ENCODE measurements at places on chromosomes 1 and 21.
A peak's percentile ranks its signal among the peaks of the same experiment; 100 is the strongest.

DNA sequence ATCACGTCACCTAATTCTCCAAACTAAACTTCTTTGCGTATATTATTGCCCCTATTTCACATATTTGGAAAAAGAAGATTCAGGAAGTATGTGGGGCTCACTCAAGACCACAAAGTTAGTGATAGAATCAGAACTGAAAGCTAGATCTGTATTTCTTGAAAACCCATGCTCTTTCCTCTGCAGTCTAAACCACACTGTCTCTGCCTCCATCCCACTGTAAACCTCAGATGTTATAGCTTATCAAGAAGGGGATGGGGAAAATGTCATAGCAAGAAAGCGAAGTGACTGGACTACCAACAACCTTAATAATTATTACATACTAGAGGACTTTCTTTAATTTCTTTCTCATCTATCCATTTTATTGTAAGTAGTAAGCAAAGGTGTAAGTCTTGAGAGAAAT lies 257.7 kb upstream of the SGIP1 start:
- no peak for DNase-seq

DNA sequence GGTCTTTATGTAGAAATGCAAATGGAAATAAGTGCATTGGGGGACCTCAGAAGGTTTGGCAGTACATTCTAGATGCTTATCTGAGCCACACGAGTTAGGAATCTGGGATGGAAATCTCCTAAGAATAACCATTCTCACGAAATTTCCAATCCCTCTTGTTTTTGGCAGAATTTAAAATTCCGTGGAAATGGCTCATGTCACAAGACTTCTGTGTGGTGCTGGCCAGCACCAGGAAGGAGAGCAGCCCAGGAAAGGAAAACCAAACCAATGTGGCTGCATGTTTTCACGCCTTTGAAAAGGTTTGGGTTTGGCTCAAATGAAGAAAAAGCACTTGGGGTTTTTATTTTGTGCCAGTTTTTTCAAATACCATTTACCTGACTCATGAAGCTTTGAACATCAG lies 80.1 kb upstream of the KCNK2 start:
- DNase-seq: no peak

GRCh38 chr1:51421964-51422363 lies 91.6 kb upstream of the TTC39A start:
- no peak for DNase-seq

- DNase-seq: no peak
These were observed 269.0 kb upstream of the USP24 start for GRCh38 chr1:55484173-55484572.

GRCh38 chr1:231159963-231160761 lies 1.7 kb upstream of the TRIM67 start:
- no peak for DNase-seq

GRCh38 chr1:3455670-3456448 lies 1.4 kb downstream of the ARHGEF16 start:
- DNase-seq: no peak

- no peak for DNase-seq
These were observed 157.4 kb upstream of the PROX1 start for GRCh38 chr1:213830371-213830770.

DNA sequence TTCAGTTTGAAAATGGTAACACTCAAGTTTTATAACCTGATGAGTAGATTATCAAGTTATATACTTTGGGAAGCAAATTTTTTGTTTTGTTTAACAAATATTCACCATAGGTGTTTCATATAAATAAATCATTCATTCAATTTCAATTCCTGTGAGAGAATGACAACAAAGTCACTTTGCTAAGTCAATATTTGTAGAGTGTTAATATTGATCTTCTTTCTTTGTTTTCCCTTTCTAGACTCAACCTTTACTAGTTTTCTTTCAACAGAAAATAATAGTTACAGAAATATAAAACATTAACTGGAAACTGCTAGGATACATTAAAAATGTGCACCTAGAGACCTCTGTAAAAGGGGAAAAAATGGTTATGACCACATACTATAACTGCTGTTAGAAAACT lies 11.1 kb downstream of the EFCAB7 start:
- no peak for DNase-seq

DNA sequence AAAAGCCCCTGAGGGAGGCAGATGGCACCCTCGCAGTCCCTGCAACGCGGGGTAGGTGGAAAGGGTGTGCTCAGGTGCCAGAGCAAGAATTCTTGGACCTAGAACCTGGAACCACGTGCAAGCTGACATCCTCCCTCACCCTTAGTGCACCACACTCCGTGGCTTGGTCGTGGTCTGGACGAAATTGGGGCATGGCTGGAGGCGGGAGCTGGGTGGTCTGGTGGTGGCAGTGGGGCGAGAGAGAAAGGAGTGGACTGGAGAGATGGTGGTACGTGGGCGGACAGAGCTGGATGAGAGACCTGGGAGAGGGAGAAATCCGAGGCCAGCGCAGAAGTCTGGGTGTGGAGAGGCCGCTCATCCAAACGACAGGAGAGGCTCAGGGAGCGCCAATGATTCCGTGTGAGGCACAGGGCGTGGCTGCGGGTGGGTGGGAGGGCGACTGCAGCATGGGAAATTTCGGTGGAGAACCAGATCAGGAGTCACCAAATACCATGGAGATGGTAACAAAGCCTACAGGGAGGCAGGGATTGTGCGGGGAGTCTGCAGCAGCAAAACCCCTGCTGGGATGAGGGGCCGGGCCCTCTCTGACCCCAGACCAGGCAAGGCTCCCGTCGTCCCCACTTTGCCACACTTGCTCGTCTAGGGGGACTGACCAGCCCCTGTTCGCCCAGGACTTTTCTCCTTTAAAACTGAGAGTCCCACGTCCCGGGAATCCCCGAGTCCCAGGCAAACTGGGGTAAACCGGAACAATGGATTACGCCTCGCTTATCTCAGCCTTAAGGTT lies 31.9 kb downstream of the CDCP2 start:
- DNase-seq: no peak

GRCh38 chr1:153422450-153423068 lies 6.2 kb downstream of the S100A7A start:
- peak; percentile 75 for DNase-seq

GRCh38 chr1:212686591-212686990 lies 13.0 kb downstream of the BATF3 start:
- DNase-seq: no peak

GRCh38 chr1:208604295-208604694 lies 360.1 kb upstream of the PLXNA2 start:
- no peak for DNase-seq

DNA sequence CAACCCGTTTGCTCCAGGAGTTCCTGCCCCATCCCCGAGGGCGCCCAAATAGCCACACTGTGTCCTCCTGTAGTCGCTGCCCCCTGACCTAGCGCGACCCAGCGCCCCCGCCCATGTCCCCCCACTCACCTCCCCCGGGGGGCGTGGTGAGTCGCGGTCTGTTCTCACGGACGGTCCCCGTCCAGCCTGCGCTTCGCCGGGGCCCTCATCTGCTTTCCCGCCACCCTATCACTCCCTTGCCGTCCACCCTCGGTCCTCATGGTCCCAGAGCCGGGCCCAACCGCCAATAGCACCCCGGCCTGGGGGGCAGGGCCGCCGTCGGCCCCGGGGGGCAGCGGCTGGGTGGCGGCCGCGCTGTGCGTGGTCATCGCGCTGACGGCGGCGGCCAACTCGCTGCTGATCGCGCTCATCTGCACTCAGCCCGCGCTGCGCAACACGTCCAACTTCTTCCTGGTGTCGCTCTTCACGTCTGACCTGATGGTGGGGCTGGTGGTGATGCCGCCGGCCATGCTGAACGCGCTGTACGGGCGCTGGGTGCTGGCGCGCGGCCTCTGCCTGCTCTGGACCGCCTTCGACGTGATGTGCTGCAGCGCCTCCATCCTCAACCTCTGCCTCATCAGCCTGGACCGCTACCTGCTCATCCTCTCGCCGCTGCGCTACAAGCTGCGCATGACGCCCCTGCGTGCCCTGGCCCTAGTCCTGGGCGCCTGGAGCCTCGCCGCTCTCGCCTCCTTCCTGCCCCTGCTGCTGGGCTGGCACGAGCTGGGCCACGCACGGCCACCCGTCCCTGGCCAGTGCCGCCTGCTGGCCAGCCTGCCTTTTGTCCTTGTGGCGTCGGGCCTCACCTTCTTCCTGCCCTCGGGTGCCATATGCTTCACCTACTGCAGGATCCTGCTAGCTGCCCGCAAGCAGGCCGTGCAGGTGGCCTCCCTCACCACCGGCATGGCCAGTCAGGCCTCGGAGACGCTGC lies 1.1 kb downstream of the HTR6 start:
- DNase-seq: no peak

DNA sequence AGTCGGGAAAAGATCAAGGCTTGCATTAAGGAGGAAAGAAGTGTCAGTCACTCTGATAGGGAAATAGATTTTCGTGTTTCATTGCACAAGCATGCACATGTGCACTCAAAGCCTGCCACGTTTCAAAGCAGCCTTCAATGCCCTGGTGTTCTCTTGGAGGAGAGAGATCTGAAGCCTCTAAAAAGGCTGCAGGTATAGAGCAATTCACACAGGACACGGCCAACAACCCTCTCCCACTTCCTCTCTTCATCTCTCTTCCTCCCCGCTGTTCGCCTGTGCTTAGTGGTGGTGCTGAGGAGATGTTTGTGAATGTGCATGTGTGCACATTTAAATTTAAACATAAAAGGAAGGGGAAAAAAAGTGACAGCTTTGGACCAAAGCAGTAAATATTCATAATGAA lies 117.7 kb downstream of the NUF2 start:
- no peak for DNase-seq

DNA sequence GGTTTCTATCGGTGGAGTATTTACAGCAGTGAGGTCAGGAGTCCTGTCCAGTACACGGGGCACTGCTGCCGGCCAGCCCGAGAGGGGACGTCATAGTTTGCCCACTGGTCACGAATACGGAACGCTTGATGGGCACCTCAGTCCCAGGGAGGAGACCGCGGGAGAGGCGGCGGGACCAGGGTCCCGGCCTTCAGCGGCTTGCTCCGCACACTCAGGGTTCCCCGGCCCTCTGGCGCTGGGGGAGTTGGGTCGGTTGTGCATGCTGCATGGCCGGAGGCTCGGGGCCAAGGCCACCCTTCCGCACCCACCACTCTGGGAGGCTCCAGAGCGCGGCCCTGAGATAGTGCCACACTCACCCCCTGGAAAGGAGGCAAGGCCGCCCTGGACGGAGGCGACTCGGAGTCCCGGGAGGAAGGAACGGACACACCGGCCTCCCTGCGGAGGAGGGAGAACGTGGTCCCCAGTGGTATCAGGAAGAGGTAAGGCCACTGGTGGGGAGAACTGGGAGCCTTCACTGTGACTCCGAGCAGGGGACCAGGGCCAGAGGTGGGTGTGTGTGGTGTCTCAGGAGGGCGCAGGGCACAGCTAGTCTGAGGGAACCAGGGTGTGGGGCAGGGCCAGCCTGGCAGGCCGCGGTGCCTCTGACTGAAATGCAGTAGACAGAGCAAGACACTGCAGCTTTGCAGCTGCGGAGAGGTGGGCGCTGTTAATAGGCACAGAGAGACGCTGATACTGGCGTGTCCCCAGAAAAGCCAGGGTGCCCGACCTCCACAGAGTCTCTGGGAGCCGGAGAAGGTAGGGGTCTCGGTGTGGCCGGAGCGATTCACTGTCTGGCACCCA lies 28.6 kb upstream of the PRSS38 start:
- DNase-seq: peak; percentile 57

DNA sequence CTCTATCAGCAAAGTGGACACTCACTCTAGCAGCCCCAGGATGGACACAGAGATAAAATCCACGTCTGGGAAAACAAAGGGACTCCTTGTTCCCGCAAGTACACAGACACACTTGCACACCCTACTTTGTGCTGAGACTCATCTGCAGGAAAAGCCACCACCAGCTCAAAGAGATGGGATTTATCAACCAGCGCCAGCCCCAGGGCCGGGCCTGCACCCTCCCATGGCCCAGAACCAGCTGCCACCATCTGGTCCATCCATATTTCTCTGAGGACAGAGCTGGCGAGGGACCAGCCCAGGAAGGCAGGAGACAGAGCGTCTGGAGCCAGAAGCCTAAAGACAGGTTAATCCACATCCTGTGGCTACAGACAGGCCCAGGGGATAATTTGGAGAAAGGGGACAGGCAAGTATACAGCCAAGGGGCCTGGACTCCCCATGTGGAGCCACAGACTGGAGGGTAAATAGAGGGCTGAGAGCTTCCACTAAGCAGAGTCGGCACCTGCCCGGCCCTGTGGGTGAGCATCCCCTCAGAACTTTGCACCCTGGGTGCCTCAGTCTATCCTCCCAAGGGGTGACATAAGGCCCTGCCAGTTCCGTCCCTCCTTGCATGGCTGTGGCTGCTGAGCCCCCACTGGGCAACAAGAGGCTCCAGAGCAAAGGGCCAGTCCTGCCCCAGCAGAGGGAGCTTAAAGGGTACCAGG lies 233.9 kb downstream of the PTPRU start:
- DNase-seq: no peak

DNA sequence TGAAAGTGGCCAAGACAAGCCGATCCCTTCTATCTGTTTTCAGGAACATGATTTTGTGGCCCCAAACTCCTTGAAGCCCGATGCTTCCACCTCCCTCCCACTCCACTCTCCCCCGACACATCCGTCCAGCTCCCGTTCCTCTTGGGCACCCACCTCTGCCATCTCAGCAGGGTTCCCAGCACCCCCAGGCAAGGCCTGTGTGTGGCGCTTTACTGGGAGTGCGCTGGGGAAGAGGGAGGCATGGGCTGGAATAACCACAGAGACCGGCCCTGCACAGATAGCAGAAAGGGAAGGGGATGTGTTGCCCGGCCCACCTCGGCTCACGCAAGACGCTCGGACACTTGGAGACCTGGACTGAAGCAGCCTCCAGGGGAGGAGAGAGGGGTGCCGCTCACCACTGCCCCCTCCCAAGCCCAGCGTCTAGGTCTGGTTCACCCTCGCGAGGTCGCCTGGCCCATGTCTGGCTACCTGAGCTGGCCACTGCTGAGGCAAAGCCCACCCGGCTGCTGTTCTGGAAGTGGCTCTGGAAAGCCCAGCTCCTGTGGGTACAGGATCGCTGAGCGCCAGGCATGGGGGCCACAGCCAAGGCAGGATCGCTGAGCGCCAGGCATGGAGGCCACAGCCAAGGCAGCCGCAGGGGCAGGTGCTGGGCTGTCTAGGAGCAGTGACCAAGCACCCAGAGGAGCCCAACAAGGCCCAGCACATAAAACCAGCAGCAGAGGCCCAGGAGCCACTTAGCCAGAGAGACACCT lies 23.8 kb upstream of the COL18A1 start:
- peak; percentile 37 for DNase-seq

- DNase-seq: no peak
These were observed 41.0 kb upstream of the DR1 start for GRCh38 chr1:93304716-93305138.

- DNase-seq: no peak
These were observed 395.7 kb upstream of the ST6GALNAC5 start for GRCh38 chr1:76471536-76471935.

DNA sequence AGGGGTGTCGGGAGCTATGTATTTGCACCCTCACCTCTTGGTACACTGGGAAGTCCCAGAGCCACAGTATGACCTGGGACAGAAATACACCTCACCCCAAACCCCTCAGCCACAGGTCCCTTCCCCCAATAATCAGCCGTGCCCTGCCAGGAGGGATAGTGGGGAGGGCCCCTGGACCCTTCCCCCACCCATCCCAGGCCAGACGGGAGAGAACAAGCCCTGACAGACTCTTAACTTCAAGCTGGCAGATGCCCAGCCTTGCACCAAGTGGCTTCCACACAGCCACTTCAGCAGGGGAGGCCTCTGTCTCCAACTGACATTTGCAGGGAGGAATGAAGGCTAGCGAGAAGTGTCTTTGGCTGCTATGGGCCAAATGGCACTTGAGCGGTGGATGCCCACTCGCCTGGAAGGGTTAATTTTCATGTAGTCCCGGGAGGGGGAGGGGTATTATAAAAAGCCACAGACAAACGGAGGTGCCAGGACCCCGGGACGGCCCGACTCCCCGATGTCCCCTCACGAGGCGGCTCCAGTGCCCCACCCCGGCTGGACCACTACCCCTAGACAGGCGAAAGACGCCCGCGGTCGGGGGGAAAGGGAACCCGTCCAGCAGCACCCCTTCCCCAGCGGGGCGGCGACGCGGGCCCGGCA lies 495 bp downstream of the SYNC start:
- DNase-seq: peak; percentile 67
